Stimulated activated CD8-positive, alpha-beta memory T cell treated with anti-CD3 and anti-CD28 coated beads, Interleukin-4, amount 100 ng/mL, for 24 hours (primary cell): ENCODE measurements at places on chromosomes 1 and 21.

DNA sequence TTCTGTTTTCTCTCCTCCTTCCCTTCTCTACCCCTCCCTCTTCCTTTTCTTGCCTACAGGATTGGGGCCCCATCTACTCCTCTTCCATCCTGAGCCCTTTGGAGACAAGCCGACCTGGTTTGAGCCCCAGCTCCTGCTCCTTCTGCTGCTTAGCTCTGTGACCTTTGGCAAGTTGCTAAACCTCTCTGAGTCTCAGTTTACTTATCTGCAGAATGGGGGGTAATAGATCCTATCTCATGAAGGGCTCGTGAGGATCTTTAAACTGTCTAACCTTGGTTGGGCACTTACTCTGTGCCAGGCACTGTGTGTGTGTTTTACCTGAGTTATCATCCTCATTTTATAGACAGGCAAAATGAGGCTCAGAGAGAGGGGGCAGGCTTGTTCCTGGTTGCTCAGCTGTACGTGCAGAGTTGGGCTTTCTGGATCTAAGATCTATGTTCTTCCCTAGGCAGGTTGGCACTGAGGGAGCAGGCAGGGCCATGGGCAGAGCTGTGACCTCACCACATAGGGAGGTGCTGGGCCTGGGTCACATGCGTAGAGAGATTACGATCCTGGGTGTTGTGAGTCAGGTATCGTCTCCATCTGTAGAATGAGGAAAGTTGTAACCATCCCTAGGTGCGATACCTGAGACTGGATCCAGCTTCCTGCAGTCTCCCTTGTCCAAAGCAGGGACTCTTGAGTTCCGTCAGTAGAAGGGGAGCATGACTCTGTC lies 58.5 kb downstream of the FOXO6 start:
- no peak for DNase-seq

- no peak for DNase-seq
These were observed 34.6 kb downstream of the TRAPPC10 start for GRCh38 chr21:44046734-44047133.

- no peak for DNase-seq
These were observed 215.1 kb downstream of the PTPRU start for GRCh38 chr1:29451368-29451892.

DNA sequence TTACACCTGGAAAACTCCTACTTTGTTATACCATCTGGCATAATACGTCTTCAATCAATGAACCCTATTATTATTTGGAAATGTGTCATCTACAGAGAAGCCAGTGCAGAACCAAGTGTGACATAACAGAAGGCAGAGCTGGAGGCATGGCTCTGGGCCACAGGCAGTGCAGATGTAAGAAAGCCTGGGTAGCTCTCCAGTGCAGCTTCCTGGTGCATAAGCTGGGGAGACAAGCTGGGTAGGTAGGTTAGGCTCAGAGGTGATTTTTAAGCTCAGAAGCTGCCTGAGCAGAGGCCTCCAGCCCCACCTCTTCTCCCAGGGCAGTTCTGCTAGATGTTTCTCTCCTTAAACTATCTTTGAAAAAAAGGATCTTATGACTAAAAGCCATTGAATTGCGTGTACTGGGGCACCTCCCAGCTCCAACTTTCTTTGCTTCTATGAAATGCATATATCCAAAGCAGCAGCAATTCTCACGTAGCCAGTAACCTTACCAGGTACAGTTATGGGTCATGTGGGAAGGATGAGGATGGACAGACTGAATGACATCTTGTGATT lies 30.7 kb downstream of the AKNAD1 start:
- DNase-seq, result no peak

DNA sequence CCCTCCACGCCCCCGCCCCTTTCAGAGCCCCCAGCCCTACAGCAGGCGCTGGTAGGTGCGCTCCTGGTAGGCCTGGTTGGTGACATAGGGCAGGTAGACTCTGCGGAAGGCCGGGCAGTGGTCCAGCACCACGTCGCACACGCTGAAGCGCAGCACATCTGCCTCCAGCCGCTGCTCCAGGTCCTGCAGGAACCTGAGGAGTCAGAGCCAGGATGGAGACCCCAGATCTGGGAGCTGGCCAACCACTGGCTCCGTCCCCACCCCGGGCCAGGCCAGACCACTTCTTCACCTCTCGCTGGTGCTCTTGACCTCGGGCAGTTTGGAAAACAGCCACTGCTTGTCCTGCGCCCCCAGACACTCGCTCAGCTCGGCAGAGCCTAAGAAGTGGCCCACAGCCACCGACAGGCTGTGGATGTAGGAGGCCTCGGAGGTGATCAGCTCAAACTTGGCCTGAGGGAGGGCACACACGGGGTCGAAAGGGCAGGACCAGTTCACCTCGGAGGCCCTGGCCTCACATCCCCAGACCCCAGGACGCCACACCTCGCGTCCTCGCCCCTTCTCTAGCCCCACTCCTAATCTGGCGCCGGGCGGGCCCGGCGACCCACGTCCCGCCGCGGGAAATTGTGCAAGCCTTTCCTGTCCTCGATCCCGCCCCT lies 6.4 kb downstream of the ARHGEF19 start:
- DNase-seq, result no peak

- DNase-seq, result no peak
These were observed 499 bp upstream of the CRTC2 start for GRCh38 chr1:153958961-153959260.

DNA sequence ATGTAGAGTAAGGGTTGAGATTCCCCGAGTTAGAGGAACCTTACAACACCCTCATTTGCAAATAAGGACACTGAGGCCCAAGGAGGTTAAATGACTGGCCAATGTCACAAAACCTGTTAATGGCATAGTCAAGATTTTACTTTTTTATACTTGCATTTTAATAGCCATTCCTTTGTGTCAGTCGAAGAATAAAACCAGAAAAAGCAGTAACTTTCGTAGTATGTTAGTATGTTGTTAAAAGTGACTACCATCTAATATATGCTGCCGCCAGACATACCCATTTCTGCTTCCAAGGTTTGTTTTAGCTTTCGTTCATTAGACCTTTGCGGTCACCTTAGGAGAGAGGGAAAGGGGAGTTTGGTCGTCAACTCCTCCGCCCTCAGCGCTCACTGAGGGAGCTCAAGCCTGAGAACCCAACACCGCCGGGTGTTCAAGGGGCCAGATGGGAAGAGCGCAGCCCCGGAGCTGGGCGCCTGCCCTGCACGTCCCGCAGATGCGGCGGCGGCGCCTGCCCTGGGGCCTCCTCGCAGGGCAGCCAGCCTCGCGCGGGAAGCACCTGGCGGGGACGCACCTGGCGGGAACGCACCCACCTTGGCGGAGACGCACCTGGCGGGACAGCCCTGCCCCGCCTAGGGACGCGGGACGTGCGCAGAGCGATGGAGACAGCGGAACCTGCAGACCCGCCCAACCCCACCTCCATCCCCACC lies 466 bp downstream of the VPS26C start:
- no peak for DNase-seq

- no peak for DNase-seq
These were observed 81.2 kb downstream of the PCSK9 start for GRCh38 chr1:55120538-55120937.

DNA sequence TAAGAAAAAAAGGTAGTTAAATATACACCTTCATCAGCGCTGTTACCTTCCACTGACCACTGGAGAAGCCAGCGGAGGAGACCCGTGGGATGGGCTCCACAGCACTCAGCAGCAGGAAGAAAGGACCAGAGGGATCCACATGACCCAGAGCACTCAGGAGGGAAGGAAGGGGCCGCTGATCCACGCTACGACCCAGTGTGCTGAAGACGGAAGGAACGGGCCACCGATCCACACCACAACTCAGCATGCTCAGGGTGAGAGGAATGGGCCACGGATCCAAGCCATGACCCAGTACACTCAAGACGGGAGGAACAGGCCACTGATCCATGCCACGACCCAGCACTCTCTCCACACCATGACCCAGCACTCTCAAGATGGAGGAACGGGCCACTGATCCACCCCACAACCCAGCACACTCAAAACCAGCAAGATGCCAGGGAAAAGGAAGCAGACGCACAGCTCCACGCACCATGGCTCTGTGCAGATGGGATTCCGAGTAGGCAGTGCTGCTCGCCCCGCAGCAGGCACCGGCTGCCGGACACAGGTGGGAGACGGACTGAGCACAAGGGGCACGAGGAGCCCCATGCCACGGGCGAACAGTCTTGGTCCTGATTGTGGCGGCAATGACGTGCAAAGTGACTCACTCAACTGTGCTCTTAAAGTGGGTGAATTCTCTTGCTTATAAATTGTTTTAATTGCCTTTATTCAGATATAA lies 8.7 kb downstream of the WRAP73 start:
- no peak for DNase-seq

DNA sequence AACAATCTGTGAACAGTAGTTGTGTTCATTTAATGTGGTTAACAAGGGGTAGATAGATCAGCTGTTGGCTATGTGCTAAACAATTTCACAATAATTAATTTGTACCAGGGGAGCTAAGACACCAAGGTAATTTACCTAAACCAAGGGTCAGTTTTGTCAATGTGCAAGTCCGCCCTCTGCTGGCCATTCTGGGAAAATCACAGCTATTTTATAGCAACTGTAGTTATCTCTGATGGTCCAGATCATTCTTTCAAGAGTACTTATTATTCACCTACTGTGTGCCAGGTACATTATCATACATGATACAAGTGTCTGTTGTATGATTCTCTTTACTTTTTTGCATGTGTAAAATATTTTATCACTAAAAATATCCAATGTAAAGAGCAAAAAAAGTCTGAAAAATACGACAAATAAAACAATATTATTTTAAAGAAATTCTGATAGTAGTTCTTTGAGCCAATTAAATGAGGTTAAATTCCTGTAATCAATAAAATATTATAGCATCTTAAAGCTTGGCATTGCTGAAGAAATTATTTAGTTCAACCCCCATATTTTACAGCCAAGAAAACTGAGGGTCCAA lies 312.3 kb upstream of the FAM78B start:
- peak; percentile 20 for DNase-seq

GRCh38 chr1:219876798-219877209 lies 51.6 kb downstream of the SLC30A10 start:
- no peak for DNase-seq

DNA sequence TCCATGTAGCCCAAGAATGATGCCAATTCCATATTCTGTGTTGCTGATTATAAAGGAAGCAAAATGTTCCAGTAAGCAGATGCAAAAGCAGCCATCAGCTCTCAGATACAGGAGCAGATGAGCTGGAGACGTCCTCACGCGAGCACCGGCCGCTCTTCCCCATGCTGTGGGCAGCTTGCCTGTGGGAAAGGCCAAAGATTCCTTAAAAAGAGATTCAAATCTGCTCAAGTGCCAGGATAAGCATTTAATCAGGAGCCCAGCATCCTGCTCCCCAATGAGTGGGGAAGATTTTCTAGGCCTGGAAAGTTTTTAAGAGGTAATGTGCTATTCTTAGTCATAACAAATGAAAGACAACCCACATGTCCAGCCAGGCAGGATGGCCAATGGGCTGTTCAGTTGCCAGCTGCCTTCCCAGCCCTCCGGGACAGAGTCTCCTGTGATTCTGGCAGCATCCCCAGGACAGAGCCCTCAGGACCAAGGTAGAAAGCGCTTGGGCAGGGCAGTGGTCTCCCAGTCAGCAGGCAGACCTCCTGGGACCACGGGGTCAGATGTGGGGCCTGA lies 108.2 kb upstream of the TMPRSS2 start:
- DNase-seq, result no peak

DNA sequence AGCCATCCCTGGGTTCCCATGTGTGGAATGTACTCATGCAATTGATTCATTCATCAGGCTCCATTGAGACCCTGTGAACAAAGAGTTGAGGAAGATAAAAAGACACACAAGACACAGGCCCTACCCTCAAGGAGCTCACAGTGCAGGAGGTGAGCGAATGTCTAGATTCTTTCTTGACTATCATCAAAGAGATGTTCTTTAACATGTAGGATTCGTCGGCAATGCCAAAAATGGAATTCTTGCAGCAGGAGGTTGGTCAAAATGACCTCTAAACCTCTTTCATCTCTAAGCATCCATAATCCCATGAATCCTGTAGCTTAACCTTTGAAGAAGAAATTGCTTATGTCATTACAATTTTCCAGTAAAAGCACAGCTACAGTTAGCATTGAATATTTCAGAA lies 27.9 kb upstream of the TTF2 start:
- DNase-seq, result no peak

DNA sequence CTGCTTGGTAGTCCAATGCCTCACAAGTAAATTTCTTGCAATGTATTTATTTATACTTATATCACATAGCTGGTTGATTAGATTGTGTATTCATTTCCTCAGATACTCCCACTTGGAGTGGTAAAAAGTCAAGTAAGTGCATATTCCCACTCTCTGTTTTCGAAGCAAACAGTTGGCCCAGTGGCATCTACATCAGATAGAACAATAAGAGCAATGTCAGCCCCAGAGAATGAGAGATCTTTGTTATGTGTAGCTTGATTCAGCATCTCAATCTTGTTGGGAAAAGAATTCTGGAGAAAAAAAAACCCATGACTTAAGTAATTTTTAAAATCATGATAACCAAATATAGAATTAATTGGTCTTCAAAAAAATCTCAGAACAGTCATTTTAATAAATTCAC lies 25.5 kb downstream of the RGL1 start:
- DNase-seq, result no peak

- DNase-seq, result no peak
These were observed 108.1 kb downstream of the KAZN start for GRCh38 chr1:14706631-14707030.

- no peak for DNase-seq
These were observed 4.4 kb upstream of the HNRNPU start for GRCh38 chr1:244868484-244869363.
